ENCODE measurements at places on chromosomes 6 and 20.
A peak's percentile ranks its signal among the peaks of the same experiment; 100 is the strongest.

DNA sequence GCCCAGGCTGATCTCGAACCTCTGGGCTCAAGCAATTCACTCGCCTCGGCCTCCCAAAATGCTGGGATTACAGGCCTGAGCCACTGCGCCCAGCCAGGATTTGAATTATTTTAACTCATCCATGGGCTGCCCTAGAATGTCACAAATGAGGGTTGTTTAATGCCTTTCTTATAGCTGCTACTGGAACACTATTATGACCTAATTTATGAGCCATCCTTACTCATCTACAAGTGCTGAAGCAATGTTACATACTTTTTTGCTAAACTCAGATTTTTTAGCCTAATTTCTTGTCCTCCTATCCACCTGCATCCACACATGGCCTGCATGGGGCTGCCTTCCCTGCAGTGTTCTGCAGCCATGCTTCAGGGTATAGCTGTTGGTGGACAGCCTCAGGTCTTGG, 59.9 kb downstream of the RTN4IP1 start:
- DNase-seq, result no peak

DNA sequence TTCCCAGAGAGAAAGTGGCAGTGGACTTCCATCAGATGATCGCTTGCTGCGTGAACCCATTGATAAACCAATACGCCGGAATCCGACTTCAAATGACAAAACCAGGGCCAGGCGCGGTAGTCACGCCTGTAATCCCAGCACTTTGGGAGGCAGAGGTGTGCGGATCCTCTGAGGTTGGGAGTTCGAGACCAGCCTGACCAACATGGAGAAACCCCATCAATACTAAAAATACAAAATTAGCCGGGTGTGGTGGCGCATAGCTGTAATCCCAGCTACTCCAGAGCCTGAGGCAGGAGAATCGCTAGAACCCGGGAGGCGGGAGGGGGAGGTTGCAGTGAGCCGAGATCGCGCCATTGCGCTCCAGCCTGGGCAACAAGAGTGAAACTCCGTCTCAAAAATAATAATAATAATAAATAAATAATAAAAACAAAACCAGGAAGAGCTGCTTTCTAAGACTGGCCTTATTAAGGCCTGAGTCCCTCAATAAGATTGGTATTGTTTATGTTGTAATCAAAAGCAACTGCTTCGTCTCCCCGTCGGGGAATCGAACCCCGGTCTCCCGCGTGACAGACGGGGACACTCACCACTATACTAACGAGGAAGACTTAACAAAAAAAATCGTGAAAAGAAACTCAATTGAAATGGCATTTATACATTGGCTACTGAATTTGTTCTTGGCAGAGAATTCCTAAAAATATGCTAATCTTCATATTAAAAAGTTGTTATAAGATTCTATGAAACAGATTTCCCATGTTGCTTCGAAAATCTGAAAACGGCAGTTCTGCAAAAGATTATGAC, 110.2 kb upstream of the ZNF184 start:
- DNase-seq, result no peak

DNA sequence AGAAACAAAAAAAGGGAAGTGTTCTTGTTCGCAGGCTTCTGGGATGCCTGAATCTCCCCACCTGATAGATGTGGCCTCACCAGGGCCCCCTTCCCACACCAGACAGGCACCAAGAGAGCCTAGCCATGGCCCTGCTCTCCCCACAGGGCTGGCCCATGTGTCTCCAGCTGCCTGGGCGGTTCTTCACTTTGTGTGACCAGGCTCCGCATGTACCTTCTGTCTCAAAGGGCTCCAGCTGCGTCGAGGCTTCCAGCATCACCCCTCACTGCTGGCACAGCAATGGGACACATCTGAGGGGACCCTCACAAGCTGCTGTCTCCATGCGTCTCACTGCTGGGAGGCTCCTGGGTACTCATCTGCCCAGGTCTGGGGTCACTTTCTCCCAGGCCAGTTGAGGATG, 362.9 kb downstream of the ZFAND3 start:
- no peak for DNase-seq

- no peak for DNase-seq
Observed at GRCh38 chr6:43082806-43083655, 6.9 kb downstream of the PTK7 start.

DNA sequence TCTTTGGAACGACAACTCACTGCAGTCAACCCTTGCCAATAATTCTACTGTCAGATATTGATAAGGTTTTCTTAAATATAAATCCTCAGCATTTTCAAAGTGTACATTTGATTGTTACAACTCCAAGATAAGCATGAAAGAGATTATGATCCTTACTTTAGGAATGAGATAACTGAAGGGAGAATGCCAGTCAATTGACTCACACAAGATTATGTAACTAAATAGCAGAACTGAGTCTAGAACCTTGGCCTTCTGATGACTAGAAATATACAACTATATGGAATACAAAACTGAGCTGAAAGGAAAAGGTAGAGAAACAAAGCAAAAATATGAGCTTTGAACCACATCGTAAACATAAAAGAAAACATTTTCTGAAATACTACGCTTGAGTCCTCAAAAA, 26.9 kb upstream of the STXBP5 start:
- DNase-seq, result no peak

DNA sequence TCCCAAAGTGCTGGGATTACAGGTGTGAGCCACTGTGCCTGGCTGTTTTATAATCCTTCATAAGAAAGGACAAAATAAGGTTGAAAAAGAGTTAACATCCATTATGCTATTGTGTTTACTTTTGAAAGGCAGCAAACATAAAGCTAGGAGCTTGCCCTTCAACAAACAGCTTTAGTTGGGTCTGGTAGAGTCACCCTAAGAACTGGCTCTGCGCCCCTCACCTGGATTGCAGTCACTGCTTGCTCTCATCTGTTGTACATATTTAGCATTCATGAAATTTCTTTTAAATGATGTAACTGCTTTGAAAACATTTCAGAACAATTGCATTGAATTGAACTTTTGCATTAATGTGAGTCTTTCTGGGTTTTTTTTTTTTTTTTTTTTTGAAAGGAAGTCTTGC, 38.9 kb downstream of the JARID2 start:
- no peak for DNase-seq

- DNase-seq, result peak; percentile 21
Observed at GRCh38 chr20:31573555-31574321, 31.4 kb upstream of the ID1 start.

- DNase-seq, result no peak
Observed at GRCh38 chr6:33091957-33092356, 16.2 kb downstream of the HLA-DPB1 start.

GRCh38 chr6:26657256-26657655, 2.3 kb downstream of the ZNF322 start:
- DNase-seq, result no peak

- DNase-seq, result no peak
Observed at GRCh38 chr6:158773581-158774449, 45.4 kb downstream of the EZR start.

- DNase-seq, result no peak
Observed at GRCh38 chr6:35128042-35128441, 13.1 kb downstream of the TCP11 start.

- DNase-seq, result no peak
Observed at GRCh38 chr20:46641424-46641823, 9.8 kb downstream of the SLC13A3 start.

GRCh38 chr6:74431873-74432580, 736.0 kb downstream of the CD109 start:
- no peak for DNase-seq

DNA sequence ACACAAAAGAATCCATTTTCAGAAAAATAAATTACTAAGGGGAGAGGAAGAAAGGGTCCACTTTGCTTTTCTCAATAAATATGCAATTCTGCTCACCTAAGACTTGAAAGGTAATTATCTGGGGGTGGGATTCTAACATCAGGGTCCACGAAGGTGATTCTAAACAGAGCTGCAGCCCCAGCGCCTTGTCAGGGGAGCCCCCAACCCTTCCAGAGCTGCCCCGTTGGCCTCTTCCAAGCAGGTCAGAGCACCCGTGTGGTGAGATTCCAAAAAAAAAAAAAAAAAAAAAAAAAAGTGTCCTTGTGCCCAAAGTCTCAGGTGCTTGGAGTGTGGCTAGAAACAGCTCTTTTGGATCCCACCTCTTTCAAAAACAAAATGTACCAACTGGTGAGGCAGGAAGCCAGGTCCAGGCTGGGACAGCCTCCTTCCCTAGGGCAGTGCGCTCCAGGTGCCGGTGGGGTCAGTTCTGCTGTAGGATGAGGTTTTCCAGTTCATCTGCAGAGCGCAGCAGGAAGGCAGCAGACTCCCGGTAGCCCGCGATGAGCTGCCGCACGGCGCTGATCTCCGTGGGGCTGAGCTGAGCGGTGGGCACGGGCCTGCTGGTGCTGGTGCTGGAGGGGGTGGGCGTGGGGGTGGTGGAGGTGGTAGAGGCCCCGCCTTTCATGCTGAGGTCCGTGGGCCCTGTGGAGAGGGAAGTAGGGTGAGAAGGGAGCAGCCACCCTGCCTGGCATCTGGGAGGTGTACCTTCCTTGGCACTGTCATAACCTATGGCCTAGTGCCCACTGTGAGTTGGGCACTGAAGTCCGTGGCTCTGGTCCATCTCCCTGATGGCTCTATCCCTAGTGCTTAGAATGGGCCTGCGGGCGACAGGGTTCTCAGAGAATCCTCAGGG, 89.3 kb downstream of the ASXL1 start:
- no peak for DNase-seq

DNA sequence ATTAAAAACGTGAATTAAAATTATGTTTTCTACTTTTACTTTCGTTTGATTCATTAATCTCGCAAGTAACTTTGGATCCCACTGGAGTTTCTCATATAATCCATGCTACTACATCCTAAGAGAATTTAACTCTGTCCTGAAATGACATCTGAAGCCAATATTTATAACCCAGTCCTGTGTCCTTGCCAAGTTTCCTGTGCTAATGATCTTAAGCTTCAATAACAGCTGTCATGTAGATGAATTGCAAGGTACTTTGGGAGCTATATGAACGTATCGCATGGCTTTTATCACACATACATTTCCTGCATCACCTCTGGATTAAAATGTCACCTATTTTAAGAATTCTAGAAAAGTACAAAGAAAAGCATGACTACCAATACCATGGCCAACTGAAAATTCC, 833.8 kb upstream of the CITED2 start:
- DNase-seq, result no peak

DNA sequence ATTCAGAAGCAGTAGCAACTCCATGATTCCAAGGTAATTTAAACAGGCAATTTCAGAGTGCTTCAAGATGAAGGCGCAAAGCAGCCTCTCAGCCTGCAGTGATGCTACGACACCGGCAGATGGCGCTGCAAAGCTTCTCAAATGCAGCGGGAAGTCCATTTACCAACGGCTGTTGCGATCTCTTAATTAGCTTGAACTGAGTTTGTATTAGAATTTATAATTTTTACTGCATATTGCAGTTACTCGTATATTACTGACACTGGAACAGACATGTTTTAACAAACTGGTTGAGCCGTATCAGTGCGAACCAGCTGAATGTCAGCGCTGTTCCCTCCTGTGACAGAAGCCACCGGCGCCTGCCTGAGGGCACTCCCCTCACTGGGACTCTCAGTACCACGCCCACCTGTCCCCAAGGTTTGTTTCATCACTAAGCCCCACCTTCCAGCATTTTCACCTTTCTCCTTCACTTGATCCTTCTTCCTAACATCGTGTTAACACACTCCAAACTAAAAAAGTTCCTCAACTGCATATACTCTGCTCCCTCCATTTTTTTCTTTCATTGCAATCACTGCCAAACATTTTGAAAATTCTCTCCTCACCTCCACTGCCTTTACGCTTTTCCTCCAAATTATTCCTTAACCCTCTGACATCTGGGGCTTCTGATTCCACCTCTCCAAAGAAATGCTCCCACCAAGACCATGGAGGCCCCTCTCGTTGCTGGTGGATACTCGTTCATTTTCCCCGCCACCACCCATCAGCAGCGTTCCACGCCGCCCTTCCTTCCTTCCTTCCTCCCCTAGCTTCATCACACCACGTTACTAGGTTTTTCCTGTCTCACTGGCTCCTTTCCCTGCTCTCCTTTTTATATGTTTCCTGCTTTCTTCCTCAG, 14.5 kb downstream of the GNL1 start:
- DNase-seq, result peak; percentile 55

GRCh38 chr20:401682-402495, 6.2 kb upstream of the RBCK1 start:
- DNase-seq, result no peak

- no peak for DNase-seq
Observed at GRCh38 chr6:29489286-29489685, 1.5 kb upstream of the MAS1L start.

- no peak for DNase-seq
Observed at GRCh38 chr6:6332811-6333244, 12.4 kb upstream of the F13A1 start.

- DNase-seq, result no peak
Observed at GRCh38 chr6:7687145-7688111, 38.5 kb upstream of the BMP6 start.

Measured in substantia nigra (tissue), 51 donors.